ENCODE measurements at places on chromosomes 2 and 18.

DNA sequence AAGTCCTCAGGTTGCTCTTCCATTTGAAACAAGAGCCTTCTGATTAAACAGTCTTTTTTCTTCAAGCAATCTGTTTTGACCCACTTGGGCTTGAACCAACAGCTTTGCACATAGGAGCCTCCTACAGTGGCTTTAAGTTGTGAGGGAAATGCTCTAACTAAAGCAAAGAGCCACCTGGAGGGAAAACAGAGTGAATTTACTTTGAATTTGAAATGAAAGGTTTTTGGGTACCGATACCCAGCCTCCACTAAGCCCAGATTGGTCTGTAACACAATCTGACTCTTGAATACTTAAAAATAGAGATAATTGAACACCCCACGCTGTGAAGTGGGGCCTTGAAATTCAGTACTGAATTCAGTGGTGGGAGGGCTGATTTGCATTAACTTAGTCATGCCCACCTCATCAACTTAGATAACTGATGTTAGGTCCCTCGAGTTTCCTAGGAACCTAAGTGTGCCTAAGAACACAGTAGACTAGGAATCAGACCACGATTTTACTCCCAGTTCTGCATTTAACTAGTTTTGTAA, 56.3 kb upstream of the ACVR1C start:
- no peak for DNase-seq

GRCh38 chr18:69590150-69590549, 189.5 kb downstream of the DOK6 start:
- DNase-seq: no peak

GRCh38 chr18:68387246-68387645, 327.7 kb downstream of the TMX3 start:
- no peak for DNase-seq

- no peak for DNase-seq
Observed at GRCh38 chr2:46216213-46216612, 81.0 kb upstream of the EPAS1 start.

DNA sequence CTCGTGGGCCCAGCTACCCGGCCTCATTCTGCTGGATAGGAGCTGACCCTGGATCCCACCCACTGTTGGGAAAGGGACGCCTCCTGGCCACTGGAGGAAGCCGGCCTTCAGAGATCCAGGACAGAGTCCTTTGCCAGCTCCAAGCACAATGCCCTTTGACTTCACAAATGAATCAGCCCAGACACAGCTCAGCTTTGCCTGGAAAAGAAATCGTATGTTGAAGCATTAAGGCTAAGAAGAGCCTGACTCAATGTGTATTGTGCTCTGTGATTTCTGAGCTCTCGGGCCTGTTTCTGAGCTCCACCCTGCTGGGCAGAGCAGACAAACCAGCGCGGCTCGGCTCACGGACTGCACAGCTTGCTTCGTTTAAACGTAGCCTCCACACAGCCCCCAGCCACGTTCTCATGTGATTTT, 162.9 kb upstream of the APCDD1 start:
- no peak for DNase-seq

- DNase-seq: no peak
Observed at GRCh38 chr2:150432312-150432625, 55.2 kb downstream of the RND3 start.

GRCh38 chr2:178482437-178482836, 2.2 kb downstream of the PLEKHA3 start:
- peak; percentile 56 for DNase-seq

DNA sequence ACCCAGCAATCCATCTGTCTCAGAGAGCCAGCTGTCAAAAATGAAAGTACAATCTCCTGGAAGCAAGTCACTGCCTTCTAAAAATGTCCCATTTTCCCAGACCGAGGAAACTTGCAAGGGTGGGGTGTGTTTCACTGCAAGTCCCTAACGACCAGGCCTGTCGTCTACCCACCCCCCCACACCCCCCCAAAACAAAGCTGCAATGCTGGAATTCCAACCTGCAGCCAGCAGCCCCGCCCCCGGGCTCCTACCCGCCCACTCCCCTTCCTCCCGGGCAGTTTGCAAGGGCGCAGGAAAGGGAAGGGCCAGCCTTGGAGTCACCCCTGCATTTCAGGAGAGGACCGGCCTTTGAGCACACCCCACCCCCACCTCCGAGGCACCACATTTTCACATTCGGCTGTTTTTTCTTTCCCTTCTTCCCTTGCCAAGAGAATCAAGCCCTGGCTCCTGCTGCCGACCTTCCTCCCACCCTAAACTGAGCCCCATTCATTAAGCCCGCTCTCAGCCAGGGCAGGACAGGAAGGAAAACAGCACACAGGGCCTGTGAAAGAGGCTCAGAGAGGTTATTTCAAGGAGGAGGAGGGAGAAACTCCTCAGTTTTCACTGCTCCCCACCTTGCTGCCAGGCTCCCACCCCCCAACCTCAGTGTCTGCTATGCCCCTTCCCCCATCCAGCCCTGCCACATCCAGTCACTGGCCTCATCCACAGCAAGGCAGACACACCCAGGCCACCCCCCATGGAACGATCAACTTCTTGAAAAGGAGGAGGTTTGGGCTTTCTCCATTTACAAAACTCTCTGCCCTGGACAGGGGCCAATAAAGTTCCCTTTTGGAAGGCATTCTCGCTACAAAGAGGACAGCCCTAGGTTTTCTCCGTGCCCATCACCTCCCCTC, 11.3 kb downstream of the SMAD7 start:
- no peak for DNase-seq

DNA sequence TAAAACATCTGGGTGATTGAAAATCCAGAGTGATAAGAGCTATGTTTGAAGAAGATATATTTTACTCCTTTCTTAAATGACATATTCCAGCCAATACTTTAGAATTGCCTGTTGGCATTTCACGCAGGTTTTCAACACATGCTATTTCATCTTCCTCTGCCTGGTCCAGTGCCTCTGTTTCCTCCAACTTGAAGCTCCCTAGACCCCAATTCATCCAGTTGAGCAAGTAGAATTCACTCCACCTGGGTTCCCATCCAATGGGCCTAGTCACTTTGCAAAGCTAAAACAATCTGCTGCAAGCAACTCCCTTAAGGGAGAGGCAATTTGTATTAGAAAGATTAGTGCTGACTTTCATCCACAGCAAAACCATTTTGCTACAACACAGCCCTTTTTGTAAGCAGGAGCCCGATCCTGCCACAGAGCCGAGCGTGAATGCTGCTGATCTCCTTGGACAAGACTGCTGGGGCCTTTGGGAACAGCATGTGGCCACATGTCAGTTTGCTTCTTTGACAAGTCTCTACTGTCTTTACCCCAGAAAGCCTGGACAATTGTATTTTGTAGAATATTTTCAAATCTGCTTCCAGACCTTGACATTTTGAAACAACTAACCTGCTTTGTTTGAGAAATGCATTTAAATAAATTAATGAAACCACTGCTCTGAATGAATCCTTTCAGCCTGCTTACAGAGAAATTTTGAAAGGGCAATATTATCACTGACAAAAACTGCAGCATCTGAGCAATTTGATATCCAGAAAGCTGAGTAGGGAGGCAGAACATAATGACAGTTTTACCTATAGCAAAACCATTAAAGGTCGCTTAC, 259.1 kb downstream of the TDRD15 start:
- no peak for DNase-seq

DNA sequence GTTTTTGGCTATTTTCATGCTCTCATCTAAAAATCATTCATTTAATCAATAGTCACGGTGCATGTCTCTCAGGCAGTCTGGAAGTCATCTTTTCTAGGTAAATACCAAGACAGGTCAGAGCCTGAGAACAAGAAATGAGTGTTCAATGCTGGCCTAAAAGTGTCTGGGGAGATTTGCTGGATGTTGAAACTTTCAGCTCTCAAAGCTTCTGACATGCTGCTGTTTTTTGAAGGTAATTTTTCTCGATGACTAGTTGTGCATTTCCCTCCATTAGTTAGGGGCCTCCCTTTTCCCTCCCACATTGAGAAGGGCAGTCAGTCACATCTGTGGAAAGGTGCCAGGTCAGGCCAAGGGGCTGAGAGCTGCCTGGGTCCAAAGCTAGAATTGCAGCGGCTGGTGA, 115.6 kb downstream of the LPIN1 start:
- peak; percentile 13 for DNase-seq

DNA sequence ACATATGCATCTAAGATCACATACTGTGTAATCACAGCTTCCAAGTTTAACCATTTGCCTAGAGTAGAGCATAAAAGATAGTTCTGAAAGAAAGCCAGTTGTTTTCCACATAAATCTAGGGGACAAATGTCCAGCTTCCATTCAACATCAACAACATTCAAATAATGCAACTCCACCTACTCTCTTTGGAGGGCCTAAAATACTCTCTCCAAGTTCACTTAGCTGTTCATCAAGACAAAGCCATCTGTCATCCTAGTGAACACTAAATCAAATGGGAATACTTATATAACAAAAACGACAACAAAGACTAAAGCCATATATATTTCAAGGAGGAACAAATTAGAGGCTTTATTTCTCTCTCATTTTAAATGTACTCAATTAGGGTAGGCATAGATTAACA, 221.5 kb upstream of the CDH2 start:
- DNase-seq: no peak

DNA sequence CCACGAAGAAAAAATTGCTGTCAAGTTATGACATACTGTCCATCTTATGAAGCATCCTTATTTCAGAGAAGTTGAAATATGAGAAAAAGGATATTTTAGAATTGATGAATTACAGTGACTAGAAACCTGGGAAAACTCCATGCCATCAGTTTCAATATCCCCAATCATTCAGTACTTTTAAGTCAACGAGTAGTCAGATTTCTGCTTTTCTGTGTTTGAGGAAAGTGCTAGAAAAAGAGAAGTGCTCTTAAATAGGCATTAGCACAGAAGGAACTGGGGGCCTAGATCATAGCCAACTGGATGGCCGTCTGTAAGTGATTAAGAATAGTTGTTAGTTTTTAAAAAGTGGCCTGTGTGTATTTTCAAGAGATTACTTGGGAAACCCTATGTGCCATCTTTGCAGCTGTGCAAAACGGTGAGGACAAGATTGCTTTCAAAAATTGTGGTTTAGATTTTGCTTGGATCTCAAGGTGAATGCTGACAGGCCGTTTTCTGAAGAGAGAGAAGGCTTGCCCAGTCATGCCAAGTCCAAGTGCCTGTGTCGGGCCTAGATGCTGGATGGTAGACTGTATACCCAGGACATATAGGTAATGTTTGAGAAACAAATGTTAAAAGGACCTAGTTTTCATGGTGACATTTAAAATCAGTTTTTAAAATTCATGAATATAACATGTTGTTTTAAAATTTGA, 5.1 kb downstream of the NEDD4L start:
- no peak for DNase-seq

DNA sequence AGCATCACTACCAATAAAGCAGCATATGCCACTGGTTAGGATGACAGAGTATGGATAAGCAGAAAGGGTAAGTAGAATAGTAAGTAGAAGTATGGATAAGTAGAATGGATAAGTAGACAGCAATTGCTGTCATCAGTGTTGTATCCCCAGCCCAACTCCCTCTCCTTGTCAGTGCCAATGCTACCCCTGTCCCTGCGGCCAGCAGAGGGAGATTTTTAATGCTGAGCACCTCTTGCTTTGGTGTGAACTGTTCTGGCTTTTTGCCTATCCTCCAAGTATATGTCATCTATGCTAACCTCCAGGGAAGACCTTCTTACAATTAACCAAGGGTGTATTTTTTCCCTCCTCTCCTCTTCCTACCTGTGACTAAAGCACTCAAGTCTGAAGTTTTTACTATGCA, 136.7 kb upstream of the SPHKAP start:
- no peak for DNase-seq

DNA sequence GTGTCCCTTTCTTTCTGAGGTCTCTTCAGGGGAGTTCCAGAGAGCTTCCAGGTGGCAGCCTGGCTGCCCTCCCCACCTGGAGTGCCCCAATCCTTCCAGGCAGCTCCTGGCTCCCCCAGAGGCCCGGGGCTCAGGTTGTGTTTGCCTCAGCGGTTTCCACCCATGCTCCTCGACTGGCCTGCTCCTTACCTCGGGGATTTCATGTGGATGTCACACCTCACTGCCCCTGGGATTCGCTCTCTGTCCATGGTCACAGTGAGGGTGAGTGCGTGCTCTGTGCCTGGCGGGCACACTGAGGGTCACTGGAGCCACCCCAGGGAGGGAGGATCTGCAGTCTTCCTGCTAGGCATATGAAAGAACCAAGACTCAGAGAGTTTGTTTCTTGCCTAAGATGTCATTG, 2.1 kb upstream of the TOGARAM2 start:
- DNase-seq: no peak

DNA sequence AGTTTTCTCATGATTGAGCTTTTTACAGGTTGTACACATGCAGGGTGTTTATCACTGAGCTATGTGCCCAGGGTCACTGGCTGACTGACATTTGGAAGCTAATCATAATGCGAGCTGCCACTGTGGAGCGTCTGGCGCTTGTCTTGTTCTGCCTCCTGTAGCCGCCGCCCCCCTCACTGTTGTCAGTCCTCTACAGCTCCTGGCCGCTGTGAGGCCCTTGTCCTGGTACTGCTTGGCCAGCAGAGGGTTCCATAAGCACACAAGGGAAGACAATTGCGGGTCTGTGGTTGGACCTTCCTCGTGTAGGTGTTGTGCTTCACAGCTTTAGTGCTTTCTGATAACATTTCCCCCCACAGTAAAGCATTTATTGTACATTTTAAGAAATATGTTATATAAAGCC, 105.6 kb upstream of the LDLRAD4 start:
- DNase-seq: no peak

GRCh38 chr2:169694894-169695260, 608 bp downstream of the PHOSPHO2 start:
- no peak for DNase-seq

DNA sequence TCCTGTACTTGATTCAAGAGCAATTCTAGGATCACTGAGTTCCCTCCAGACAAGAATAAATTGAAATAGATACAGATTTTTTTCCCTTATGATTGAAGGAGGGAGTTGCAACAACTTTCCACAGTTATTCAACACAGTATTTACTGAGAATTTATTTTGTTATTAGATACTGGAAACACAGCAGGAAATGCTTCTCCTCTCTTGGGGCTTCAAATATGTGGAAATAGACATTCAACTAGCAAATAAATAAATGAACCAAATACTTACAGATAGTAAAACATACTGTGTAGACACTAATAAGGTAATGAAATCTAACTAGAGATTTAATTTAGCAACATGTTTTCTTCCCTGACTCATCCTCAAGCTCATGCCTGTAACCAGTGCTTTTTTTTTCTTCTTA, 169.2 kb downstream of the LNPK start:
- no peak for DNase-seq

DNA sequence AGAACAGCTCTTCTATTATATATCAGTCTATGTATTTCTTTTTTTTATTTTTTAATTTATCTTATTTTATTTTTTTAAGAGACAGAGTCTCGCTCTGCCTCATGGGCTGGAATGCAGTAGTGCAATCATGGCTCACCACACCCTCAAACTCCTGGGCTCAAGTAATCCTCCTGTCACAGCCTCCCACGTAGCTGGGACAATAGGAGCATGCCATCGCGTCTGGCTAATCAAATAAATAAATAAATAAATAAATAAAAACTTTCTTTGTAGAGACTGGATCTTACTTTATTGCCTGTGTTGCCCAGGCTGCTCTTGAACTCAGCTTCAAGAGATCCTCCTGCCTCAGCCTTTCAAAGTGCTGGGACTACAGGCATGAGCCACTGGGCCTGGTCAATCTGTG, 117.0 kb downstream of the RBMS1 start:
- DNase-seq: no peak
